Stomach (tissue), 19 donors: ENCODE measurements at places on chromosomes 1 and 21. TPM values are rescaled to one million over a fixed set of nuclear protein-coding genes. Genes with fewer than 3 reads are reported as not detected.

- H3K4me1 ChIP-seq, result no peaks in the 10 kb centered on the region
- DNase-seq, result no peak
- H3K36me3 ChIP-seq, result no peaks in the 10 kb centered on the region
- no peak overlapping the region for H3K4me3 ChIP-seq
- H3K27ac ChIP-seq, result no peak overlapping the region
These were observed 12.8 kb downstream of the S100A7 start for GRCh38 chr1:153447498-153448170.

- H3K4me1 ChIP-seq, result no peaks in the 10 kb centered on the region
- H3K4me3 ChIP-seq, result no peak overlapping the region
- H3K27ac ChIP-seq, result no peak overlapping the region
- H3K27me3 ChIP-seq, result no peaks in the 10 kb centered on the region
These were observed 510.4 kb upstream of the ZP4 start for GRCh38 chr1:238401144-238401543.

- H3K27ac ChIP-seq, result no peak overlapping the region
- DNase-seq, result no peak
- H3K4me3 ChIP-seq, result no peak overlapping the region
- H3K27me3 ChIP-seq, result no peaks in the 10 kb centered on the region
- no peaks in the 10 kb centered on the region for H3K4me1 ChIP-seq
These were observed 8.3 kb downstream of the OXCT2 start for GRCh38 chr1:39762550-39763540.

DNA sequence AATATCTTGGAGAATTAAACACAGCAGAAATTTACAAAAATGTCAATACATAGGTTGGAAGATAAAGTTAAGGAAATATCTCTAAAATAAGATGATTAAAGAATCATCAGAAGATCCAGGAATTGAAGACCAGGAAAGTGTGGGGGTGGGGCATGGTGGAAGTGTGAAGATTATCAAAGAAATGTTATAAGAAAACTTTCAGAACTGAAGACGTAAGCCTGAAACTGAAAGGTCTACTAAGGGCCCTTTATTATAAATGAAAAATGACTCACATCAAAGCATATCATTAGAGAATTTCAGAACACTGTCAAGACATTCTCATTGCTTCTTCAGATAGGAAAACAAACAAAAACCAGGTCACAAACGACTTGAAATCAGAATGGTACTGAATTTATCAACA lies 92.4 kb upstream of the DPT start:
- H3K36me3 ChIP-seq, result no peaks in the 10 kb centered on the region
- no peak overlapping the region for H3K4me3 ChIP-seq
- H3K27me3 ChIP-seq, result no peaks in the 10 kb centered on the region
- H3K27ac ChIP-seq, result no peak overlapping the region

DNA sequence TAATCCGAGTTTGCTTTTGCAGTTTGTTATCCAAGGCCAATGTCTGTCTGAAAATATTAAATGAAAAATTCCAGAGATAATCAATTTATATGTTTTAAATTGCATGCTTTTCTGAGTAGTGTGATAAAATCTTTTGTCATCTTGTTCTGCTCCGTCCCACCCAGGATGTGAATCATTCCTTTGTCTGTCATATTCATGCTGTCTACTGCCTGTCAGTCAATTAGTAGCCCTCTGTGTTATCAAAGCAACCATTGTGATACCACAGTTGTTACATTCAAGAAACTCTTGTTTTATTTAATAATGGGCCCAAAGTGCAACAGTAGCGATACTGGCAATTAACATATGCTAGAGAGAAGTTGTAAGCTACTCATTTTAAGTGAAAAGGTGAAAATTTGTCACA lies 819.3 kb downstream of the BRINP3 start:
- no peaks in the 10 kb centered on the region for H3K36me3 ChIP-seq
- no peaks in the 10 kb centered on the region for H3K4me1 ChIP-seq
- H3K27ac ChIP-seq, result no peak overlapping the region
- H3K27me3 ChIP-seq, result no peaks in the 10 kb centered on the region
- H3K4me3 ChIP-seq, result no peak overlapping the region

DNA sequence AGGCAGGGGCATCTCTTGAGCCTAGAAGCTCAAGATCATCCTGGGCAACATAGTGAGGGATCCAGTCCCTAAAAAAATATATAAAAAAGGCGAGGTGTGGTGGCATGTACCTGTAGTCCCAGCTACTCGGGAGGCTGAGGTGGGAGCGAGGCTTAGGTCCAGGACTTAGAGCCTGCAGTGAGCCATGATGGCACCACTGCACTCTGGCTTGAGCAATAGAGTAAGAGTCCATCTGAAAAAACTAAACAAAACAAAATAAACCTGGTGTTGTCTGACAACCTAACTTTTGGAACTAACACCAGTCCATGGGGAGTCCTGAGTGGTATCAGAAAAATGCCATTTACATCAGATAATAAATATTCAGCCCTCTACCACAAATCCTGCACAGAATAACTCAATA lies 110.1 kb upstream of the NRIP1 start:
- no peaks in the 10 kb centered on the region for H3K36me3 ChIP-seq
- H3K27ac ChIP-seq, result no peak overlapping the region
- H3K4me1 ChIP-seq, result no peaks in the 10 kb centered on the region
- H3K27me3 ChIP-seq, result no peaks in the 10 kb centered on the region

GRCh38 chr1:9419369-9420041 lies 119.8 kb upstream of the SLC25A33 start:
- H3K4me3 ChIP-seq, result no peak overlapping the region
- no peaks in the 10 kb centered on the region for H3K27me3 ChIP-seq
- H3K36me3 ChIP-seq, result no peaks in the 10 kb centered on the region
- DNase-seq, result no peak

DNA sequence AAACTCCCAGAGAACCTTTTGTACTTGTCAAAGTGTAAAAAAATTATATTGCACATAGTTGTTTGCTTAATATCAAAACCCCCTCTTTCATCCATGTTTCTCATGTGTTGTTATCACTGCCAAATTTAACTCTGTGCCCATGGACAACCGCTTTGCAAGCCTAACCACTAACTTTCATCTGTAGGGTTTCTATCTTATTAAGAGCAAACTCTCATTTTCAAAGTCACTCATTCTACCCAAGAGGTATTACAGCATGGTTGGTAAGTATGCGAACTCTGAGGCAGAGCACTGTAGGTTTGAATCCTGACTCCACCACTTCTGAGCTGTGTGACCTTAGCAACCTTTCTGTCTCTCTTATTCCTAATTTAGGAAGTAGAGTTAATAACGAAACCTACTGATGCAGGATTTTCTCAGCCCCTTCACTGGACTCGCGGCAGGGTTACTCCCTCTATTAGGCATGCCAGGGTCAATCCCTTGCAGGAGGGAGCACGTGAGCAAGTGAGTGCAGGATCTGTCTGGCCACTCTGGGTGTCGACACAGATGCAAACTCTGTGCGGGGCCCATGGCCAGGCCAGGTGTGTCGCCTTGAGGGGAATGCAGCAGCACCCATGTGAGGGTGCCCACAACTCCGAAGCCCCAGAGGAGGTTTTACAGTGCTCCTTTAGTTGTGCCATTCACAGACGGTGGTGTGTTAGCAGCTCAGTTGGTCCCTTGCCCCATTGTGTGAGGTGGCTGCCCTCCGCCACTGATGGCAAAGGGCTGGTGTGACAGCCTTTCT lies 361.5 kb upstream of the ADGRL2 start:
- no peaks in the 10 kb centered on the region for H3K36me3 ChIP-seq
- no peak overlapping the region for H3K27ac ChIP-seq
- no peaks in the 10 kb centered on the region for H3K4me1 ChIP-seq
- no peak for DNase-seq
- no peaks in the 10 kb centered on the region for H3K27me3 ChIP-seq

CCDC30 gene
- polyA plus RNA-seq, result 0.75 TPM

IPO9 gene
- 18.6 TPM for polyA plus RNA-seq

TOR1AIP1 gene
- polyA plus RNA-seq, result 28.0 TPM

ABCA4 gene
- not detected for polyA plus RNA-seq

SCAF4 gene
- 5.9 TPM for polyA plus RNA-seq

LYPD8 gene
- not detected for polyA plus RNA-seq
